HFFc6 (cell line): ENCODE measurements at places on chromosomes 2 and 18. TPM values are rescaled to one million over a fixed set of nuclear protein-coding genes. Genes with fewer than 3 reads are reported as not detected.

DNA sequence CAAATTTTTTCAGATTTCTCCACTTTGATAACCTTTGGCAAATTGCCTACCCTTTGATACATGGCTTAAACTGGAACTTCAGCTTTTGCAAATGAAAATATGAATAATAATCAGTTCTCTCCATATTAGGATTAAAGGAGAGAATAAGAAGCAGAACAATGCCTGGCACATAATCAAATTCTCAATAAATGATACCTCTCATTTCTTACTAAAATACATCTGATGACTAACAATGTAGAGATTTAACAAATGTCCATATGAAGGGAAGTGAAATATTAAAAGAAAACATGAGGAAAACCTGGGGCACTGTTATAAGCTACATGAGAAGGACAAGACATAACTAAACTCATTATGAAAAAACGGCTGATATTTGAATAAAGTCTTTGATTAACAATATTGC, 1103.6 kb downstream of the LRP1B start:
- no peaks in the 10 kb centered on the region for H3K36me3 ChIP-seq
- H3K4me1 ChIP-seq = peaks cover 5% of the 10 kb centered on the region; the same call in 1 of the 2 replicates
- DNase-seq = no peak
- no peak overlapping the region for H3K4me3 ChIP-seq

DNA sequence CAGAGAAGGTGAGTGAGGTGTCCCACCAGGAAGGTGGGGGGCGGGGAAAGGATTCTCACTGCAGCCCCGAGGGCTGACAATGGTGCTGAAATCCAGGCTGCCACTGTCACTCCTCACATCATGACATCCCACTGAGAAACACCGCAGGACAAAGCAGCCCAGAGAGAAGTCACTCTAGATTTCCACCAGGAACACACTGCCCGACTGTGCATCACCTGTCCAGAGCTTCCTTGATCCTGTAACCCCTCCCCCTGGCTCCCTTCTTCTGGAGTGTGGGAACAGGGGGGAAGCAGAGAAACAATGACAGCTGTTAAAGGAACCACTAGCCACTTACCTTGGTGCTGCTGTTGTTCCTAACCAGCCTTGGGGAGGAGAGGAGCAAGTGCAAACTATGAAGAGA, 69.9 kb downstream of the MRO start:
- H3K27me3 ChIP-seq = peaks cover 2% of the 10 kb centered on the region
- no peak overlapping the region for H3K27ac ChIP-seq
- H3K4me3 ChIP-seq = no peak overlapping the region
- H3K4me1 ChIP-seq = no peaks in the 10 kb centered on the region
- no peak for DNase-seq

- DNase-seq = no peak
- peaks cover 4% of the 10 kb centered on the region; the same call in 1 of the 2 replicates for H3K36me3 ChIP-seq
- no peak overlapping the region for H3K4me3 ChIP-seq
- peaks cover 60% of the 10 kb centered on the region for H3K4me1 ChIP-seq
These were observed 128.8 kb downstream of the MREG start for GRCh38 chr2:215884451-215885087.

DNA sequence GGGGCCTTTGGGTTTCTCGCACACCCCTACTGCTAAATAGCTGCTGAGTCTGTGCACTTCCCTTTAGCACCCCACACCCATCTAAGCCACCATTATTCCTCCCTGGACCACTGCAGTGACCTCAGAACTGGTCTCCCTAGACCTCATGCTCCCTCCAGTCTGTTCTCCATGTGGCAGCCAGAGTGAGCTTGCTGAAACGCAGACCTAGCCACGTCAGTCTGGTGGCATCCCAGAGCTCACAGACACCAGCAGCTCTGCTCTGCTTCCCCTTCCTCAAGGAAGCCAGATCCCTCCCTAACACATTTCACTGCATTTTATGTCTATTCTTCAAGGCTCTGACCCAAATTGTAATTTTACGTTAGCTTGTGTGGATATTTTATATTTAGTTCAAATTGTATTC, 144.4 kb downstream of the DYSF start:
- DNase-seq = no peak
- no peaks in the 10 kb centered on the region for H3K36me3 ChIP-seq
- H3K4me1 ChIP-seq = no peaks in the 10 kb centered on the region
- H3K4me3 ChIP-seq = no peak overlapping the region
- peaks cover 44% of the 10 kb centered on the region for H3K27me3 ChIP-seq

DNA sequence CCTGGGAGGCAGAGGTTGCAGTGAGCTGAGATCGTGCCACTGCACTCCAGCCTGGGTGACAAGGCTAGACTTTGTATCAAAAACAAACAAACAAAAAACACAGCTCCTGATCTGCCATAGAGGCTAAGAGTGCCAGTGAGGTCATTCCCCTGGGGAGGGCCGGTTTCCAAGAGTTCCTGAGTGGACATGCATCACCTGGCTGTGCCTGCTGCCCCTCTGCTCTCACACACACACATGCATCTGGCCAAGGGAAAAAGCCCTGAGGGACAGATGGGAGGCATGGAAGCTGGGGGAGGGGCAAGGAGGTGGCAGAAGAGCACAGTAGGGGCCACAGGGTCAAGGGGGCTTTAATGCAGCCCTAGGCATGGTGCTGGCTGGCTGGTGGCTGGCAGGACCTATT, 60.4 kb downstream of the ZBTB7C start:
- no peaks in the 10 kb centered on the region for H3K4me1 ChIP-seq
- no peak for DNase-seq
- H3K36me3 ChIP-seq = no peaks in the 10 kb centered on the region
- H3K4me3 ChIP-seq = no peak overlapping the region
- peaks cover 34% of the 10 kb centered on the region for H3K27me3 ChIP-seq

DNA sequence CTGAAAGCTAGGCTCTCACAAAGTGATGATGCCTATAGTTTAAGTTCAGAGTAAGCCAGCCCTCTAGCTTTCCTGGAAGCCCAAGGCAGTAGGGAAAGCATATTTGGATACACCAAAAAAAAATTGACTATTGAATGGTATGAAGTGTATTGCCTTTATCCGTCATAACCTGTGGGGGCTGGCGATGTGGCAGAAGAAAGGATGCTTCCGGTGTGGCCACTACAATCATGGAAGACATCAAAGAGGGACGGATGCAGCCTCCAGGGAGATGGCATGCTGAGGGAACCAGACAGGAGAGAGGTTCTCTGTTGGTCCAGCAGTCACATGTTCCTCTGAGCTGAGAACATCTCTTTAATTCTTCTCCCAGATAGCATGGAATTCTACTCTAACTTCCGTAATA, 170.3 kb downstream of the TMEM18 start:
- DNase-seq = no peak
- no peak overlapping the region for H3K27ac ChIP-seq
- H3K27me3 ChIP-seq = no peaks in the 10 kb centered on the region; the same call in 1 of the 2 replicates
- H3K4me1 ChIP-seq = no peaks in the 10 kb centered on the region

DNA sequence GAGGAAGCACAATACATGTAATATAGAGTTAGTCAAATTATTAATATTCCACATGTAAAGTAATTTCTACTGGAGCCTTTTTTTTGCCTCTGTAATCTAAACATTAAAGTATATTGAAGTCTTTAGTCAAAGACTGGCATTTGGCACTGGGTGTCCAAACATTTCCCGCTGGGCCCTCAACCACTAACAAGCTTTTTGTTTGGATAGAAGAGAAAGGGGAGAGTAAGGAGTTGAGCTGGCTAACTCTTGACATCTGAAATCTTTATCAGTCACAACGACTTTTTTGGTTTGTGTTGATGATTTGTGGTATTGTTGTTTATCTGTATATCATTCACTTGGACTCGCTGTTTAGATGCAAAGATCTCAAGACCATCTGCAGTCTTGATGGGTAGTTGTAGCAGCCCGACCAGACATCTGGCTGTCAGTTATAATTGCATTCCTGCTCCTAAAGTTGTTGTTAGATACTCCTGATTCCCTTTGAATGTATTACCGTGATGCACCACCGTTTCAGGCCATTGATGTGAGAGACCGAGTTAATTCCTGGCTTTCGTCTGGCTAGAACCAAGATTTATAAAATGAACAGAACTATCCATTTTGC, 379.6 kb downstream of the MTX2 start:
- H3K27me3 ChIP-seq = no peaks in the 10 kb centered on the region; the same call in 1 of the 2 replicates
- H3K4me3 ChIP-seq = no peak overlapping the region
- peaks cover 12% of the 10 kb centered on the region for H3K36me3 ChIP-seq
- peaks cover 66% of the 10 kb centered on the region for H3K4me1 ChIP-seq
- no peak overlapping the region for H3K27ac ChIP-seq

DNA sequence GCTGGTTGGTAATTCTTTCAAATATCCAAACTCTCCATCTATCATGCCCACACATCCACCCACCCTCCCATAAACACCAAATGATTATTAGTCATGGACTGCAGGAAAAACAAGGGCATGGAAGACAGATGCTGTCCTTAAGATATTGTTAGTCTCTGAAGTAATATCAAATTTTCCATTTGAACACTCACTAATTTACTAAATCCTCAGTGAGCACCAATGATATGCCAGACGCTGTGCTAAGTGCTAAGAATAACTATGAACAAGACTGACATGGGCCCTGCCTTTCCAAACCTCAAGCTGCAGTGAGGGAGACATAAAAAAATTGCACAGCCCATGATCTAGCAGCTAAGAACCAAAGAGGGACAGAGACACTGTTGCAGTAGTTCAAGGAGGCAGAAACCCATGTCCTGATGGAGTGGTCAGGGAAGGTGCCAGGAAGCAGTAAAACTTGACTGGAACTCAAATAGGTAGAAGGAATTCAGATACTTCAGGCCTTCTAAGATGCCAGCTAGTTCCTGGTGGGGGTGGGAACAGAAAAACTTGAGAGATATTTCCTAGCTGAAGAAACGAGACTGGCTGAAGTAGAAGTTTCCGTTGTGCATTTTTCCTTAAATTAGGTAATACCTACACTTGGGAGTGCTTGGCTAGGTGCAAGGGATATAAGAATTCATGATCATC, 182.1 kb downstream of the OSR1 start:
- H3K27me3 ChIP-seq = peaks cover 3% of the 10 kb centered on the region
- H3K4me1 ChIP-seq = peaks cover 29% of the 10 kb centered on the region
- H3K27ac ChIP-seq = no peak overlapping the region
- H3K36me3 ChIP-seq = peaks cover 14% of the 10 kb centered on the region; the same call in 1 of the 2 replicates
- DNase-seq = no peak

GRCh38 chr2:222433332-222434173, 9.2 kb downstream of the SGPP2 start:
- peaks cover 3% of the 10 kb centered on the region for H3K27me3 ChIP-seq
- no peaks in the 10 kb centered on the region for H3K4me1 ChIP-seq
- H3K36me3 ChIP-seq = no peaks in the 10 kb centered on the region
- H3K4me3 ChIP-seq = no peak overlapping the region

GRCh38 chr2:112662704-112663103, 17.0 kb downstream of the SLC20A1 start:
- H3K36me3 ChIP-seq = peaks cover 59% of the 10 kb centered on the region
- no peak overlapping the region for H3K4me3 ChIP-seq
- no peak for DNase-seq
- peak overlapping the region; percentile 42 for H3K27ac ChIP-seq
- peaks cover 72% of the 10 kb centered on the region for H3K4me1 ChIP-seq

DNA sequence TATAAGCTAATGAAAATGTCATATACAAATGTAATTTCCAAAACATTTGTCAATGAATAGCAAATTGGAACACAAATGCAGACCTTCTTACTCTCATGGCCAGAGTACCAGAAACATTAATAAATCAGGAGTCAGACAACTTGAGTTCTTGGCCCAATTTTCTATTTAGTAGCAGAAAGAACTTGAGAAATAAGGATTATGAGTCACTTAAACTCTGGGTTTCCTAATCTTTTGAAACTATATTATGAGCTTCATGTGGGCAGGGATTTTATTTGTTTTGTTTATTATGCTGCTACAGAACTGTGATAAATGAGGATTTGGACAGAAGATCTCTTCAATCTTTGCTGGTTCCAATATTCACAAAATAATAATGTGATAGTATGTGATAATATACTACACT, 686.7 kb downstream of the NR4A2 start:
- DNase-seq = no peak
- H3K4me1 ChIP-seq = no peaks in the 10 kb centered on the region
- no peaks in the 10 kb centered on the region for H3K27me3 ChIP-seq
- H3K4me3 ChIP-seq = no peak overlapping the region
- no peak overlapping the region for H3K27ac ChIP-seq
- H3K36me3 ChIP-seq = no peaks in the 10 kb centered on the region

GRCh38 chr2:211981451-211981850, 557.2 kb downstream of the ERBB4 start:
- no peak overlapping the region for H3K27ac ChIP-seq
- H3K27me3 ChIP-seq = no peaks in the 10 kb centered on the region
- H3K4me1 ChIP-seq = no peaks in the 10 kb centered on the region
- H3K4me3 ChIP-seq = no peak overlapping the region
- no peaks in the 10 kb centered on the region for H3K36me3 ChIP-seq

DNA sequence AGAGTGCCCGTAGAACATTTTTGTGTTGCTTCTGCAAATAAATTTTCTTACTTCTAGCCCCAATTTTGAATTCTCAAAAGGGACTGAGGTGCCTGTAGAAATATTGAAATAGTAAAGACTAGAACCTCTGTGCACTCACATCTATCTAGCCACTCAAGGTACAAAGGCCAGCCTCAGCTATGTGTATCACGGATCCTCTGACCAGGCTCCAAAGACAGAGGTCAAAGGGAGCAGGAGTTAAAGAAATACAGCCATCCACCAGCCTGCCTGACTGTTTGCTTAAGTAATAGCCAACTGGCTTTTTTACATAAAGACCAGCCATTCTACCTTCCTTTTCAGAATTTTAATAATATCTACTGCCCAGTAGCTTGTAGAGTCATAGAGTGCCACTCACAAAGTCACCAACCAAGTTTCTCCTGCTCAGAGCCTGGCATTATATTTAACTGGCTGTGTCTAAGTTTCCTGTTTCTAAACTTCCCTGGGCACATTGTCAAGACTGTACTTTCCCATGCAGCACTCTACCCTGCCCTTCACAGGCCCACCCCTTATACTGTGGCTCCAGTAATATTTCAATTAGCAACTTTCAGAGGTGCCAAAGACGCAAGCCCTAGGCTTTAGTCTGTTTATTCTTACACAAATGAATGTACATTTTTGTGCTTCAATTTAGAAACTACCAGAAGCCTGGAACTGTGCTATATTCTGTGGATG, 338.3 kb upstream of the NT5C1B start:
- H3K4me1 ChIP-seq = peaks cover 51% of the 10 kb centered on the region
- H3K27ac ChIP-seq = no peak overlapping the region
- H3K36me3 ChIP-seq = peaks cover 5% of the 10 kb centered on the region
- H3K4me3 ChIP-seq = no peak overlapping the region

DNA sequence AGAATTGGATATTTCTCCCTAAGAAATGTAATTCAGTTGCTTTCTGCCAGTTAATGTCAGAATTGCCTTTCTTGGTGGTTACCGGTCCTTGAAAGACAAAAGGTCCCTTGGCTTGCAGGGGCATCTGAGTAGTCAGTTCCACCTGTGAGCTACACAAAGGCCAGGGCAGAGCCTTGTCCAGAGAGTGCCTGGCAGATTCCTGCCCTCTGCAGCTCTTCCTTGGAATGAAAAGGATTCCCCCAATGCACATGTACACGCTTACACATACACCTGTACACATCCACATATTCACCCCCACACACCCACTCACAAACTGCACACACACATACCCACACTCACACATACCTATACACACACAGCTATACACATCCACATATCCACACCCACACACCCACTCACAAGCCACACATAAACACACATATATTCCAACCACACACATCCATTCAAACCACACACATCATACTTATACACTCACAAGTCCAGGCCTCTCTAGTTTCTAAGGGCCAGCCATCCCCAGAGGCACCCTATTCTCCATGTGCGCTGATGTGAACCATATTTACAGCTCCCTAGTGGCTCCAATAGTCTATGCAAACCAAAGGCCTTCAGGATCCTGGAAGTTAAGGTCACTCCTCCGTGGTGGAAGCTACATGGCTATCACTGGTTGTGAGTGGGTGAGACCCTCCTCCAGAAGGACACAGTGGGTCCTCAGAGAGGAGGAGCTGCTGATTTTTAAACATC, 9.6 kb downstream of the CYRIA start:
- H3K27ac ChIP-seq = no peak overlapping the region
- no peak for DNase-seq
- H3K27me3 ChIP-seq = peaks cover 5% of the 10 kb centered on the region
- H3K36me3 ChIP-seq = 0 out of 2 replicates have a peak, but pooled peaks cover 19% of the 10 kb centered on the region

Gene SLC5A7
- not detected in 3 replicates for total RNA-seq

Gene IL37
- total RNA-seq = not detected in 3 replicates

Gene GKN1
- not detected in 3 replicates for total RNA-seq

Gene ASPRV1
- 0.15 TPM in 1 of 3 replicates, not detected in the others for total RNA-seq
